ENCODE measurements at places on chromosomes 2 and 18.

DNA sequence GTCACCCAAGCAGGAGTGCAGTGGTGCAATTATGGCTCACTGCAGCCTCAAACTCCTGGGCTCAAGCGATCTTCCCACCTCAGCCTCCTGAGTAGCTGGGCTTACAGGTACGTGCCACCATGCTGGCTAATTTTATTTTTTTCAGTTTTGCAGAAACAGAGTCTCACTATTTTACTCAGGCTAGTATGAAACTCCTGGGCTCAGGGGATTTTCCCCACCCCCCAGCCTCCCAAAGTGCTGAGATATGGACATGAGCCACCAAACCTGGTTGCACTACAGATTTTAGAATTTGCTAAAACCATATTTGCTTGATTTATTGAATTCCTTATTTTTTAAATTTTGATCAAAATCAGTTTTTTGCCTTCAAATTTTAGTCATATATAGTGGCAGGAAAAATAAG, 1553.4 kb downstream of the LRP1B start:
- DNase-seq = no peak

DNA sequence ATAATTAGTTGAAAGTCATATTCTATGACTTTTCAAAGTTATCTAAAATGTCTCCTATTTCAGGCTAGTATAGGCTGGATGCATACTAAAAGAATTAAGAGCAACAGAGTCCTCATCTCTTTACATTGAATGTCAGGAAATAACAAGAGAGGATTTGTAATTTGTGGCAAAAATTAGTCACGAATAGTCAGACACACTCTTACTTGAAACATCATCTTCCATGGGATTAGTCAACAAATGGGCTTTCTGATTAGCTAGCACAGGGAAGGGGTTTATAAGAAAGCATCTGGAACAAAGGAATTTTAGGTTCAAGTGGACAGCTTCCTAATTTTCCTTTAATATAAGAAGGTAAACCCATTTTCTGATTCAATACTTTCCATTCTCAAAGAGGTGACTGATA, 330.3 kb upstream of the MEX3C start:
- DNase-seq = no peak

DNA sequence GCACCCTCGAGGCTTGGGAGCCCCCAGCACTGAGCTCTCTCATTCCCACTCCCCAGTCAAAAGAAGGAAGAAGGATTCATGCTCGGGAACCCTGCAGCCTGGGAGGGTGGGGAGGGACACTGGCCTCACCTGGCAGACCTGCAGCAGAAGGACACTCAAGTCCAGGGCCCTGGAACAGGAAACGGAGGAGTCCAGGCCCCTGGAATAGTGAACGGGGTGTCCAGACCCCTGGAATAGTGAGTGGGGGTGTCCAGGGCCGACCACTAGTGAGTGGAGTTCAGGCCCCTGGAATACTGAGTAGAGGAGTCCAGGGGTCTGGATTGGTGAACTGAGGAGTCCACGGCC, 292.5 kb downstream of the NDUFA10 start:
- DNase-seq = no peak

DNA sequence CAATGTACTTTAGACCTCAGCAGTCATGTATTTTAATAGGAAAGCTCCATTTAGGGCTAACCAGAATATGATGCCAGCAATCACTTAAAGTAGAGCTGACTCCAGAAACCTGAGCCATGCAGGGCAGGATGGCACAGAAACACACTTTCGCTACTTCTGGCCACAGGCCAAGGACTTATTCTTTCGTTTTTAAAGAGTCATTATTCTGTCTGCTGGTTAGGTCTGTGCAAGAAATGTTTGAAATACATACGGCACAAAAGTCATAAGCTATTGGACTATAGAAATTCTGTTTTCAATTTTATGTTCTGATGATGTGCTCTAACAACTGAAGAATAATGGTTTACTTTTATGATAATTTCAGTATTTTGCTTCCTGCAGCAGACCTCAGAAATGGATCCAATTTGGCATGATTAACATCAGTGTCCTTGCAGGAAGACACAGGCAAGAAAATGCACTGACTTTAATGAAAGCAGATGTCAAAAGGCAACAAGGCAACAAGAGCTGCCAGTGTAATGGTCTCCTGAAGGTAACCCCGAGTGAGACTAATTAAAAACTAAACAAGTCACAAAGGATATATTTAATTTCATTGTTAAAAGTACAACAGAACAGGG, 114.4 kb upstream of the CHRNA1 start:
- DNase-seq = no peak

- DNase-seq = no peak
These were observed 63.8 kb downstream of the ALMS1 start for GRCh38 chr2:73449404-73449803.

DNA sequence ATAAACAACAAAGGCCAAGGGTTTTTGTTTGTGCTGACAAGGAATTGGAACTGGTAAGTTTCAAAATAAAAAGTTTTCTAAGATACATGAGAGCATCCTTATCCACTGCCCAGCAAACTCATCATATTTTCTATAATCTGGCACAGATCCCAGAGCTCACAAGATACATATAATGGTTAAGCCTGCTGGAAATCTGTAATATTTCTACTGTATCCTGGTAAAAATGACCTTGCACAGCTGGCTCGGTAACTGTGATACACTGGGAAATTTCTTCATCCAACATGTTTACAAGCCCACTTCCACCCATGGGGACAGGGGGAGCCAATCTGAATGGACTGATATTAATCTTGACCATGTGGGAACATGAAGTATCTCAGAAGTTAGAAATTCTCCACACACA, 425.4 kb upstream of the MMADHC start:
- no peak for DNase-seq

- DNase-seq = no peak
These were observed 144.6 kb upstream of the CCDC195 start for GRCh38 chr2:224860786-224861185.

DNA sequence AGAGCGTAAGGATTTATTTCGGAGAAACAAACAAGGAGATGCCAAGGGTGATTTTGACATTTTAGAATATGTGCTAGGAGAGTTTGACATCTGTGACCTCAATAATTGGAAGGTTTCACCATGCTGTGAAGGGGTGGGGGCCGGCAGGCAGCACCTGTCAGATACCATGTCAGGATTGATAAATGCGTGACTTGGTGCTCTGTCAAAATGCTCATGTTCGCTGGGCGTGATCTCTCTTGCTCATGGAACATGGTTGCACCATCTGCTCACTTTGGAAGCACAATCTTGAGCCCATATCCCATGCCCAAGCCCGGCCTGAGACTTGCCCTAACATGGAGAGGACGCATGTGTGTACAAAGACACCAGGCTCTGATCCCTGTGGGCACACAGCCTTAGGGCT, 347.6 kb downstream of the RNF144A start:
- DNase-seq = no peak

DNA sequence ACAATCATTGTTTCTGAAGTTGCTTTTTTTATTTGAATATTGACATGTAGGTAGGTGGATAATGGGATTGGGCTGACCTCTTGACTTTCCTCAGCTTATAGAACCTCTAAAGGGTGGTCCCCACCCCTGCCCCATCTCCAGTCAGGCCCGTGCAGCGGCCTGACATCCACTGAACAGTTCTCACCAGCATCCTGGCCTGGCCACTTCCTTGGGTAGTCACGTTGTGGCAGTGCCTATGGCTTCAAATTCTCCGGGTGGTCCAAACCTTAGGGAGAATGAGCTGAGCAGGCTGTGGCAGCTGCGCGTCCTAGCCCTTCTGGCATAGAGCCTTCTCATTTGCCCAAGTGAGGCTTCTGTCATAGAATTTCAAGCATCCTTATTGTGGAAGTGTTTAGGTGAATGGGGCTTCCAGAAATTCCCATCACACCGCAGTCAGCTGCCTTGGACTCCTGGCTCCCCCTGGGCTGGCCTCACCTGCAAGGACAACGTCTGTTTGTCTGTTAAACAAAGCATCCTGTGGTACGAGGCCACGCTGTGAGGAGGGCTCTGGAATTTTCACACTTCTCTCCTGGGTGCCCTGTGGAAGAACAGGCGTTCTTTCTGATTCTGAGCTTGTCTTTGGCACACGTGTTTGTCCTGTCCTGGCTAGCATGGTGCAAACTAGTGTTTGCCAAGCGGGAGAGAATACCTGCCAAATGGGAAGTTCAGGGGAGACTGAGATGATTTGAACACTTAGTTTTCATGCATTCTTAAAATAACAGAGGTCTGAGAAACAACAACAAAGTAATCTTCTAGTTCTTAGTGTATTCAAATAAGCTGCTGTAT, 31.8 kb upstream of the OTOS start:
- DNase-seq = no peak

DNA sequence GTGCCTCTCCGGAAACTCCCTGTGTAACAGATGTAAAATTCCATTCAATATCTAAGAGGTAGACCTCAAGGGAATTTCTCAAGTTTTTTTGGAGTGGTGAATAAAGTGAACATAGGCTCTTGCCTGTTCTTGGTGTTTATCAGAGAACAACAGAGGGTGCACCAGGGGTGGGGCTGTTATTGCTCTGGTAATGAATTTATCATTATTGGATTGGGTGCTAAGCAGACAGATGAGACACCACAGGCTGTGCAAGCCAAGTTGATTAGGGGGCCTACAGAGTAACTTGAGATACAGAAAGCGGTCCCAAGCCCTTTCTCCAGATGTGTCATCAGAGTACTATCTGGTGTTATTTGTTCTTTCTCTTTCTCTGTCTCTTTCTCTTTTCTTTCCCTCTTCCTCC, 286.3 kb downstream of the OSR1 start:
- no peak for DNase-seq

DNA sequence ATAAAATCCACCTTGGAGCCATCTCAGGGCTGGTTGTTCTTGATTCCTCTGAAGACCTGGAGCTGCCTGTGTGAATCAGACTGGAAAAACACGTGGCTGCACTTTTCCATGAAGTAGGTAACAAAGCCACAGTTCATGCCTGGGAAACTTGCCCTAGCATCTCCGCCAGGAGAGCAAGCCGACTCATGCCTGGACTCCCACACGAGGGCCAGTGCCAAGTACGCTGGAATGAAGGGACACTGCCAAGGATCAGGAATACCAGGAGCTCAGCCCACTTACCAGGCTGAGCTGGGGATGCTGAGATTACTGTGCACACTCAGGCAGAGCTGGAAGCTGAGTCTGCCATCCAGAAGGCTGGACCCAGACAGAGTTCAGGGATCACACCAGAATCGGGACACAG, 10.9 kb upstream of the FHL2 start:
- peak; percentile 66 for DNase-seq

- no peak for DNase-seq
These were observed 81.6 kb downstream of the PXDN start for GRCh38 chr2:1662606-1663180.

- no peak for DNase-seq
These were observed 226.0 kb downstream of the FAM210A start for GRCh38 chr18:13500227-13500865.

GRCh38 chr2:24540011-24540477, 49.0 kb downstream of the NCOA1 start:
- DNase-seq = no peak

DNA sequence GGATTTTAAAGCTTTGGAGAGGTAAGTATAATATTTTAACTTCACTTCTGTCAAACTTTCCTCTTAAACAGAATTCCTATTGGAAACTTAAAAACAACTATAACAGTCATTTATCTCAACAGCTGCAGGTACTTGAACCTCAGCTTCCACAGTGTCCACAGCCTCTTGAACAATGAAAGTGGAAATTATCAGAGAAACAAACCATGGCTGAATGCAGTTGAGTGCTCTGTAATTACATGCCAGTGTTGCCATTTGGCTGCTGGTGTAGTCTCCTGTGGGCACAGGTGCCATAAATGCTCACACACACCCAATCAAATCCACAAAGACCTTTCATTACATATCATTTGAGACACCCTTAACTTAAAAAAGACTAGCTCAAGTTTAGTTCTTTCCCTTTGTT, 125.1 kb downstream of the CPS1 start:
- DNase-seq = no peak

- DNase-seq = no peak
These were observed 693.4 kb upstream of the ID2 start for GRCh38 chr2:7988440-7988839.

- DNase-seq = no peak
These were observed 421.9 kb downstream of the LPIN1 start for GRCh38 chr2:12168354-12168753.

DNA sequence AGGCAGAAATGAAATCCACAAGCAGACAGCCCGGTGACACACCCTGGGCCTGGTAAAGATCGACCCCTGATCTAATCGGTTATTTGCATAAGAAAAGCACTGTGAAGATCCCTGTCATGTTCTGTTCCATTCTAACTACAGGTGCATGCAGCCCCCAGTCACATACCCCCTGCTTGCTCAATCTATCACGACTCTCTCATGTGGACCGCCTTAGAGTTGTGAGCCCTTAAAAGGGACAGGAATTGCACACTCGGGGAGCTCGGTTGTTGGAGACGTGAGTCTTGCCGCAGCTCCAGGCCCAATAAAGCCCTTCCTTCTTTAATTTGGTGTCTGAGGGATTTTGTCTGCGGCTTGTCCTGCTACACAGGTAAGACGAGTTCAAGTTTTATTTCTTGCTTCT, 13.4 kb upstream of the IL1B start:
- DNase-seq = no peak

DNA sequence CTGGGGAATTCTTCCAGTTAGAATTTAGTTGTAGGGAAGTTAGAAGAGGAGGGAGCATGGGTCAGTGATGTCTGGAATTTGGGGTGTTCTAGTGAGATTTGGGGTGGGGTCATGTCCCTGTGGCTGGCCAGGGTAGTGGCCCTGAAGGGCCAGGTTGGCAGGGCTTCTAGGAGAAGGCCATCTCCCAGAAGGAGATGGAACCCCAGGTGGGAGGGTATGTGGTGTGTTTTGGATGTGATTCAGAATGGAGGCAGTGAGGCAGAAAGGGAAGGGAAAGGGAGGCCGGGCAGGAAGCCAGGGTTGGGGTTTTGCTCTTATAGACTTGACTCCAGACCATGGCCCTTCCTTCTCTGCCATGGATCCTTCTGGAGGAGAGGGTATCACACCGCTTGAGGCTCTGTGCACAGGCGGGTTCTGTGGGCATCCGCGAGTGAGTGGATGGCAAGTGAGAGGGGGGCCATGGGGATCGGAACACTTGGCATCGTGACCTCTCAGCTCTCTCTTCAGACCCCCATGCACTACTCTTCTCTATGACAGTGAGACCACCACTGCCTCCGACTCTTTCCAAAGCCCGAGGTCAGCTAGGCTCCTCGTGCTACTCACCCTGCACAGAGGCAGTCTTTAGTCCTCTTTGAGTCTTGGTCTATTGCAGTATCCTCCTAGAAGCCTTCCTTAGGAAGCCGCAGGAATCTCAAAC, 7.3 kb downstream of the GREB1 start:
- no peak for DNase-seq

- no peak for DNase-seq
These were observed 124.1 kb downstream of the SP3 start for GRCh38 chr2:173841110-173841509.

DNA sequence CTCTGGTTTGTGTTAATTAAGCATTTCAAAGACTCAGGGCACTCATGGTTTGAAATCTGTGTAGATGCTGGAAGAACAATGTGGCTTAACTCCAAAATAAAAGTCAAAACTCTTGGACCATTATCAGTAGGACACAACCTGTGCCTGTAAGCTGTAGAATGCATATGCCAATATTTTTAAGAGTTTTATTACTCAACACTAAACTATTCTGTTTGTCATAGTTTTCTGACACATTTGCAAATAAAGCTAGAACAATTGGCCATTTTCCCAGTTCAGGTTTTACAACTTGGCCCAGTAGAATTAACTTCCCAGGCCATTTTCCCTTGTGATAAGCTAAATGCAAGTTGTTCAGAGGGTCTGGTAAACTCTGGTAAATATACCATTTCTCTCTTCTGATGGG, 713.1 kb downstream of the CBLN2 start:
- DNase-seq = peak; percentile 24

Measured in AG04450 (cell line).